ENCODE measurements at places on chromosomes 1 and 21.

DNA sequence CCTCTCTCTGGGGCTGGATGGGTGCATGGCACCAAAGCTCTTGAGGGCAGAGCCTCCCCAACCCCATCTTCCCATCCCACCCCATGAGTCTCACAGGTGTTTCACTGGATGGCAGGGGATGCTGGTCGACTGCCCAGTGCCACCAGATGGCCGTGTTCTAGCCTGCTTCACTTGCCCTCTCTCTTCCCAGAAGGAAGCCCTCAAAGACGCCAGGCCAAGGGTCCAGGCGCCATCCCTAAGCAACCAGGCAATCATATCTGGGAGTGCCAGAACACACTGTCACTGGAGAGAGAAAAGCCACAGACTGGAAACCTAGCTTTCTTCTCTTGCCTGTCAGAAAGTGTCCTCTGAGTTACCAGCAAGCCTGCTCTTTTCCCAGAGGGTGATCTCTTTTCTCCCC, 26.7 kb downstream of the PIGM start:
- no peak for DNase-seq

DNA sequence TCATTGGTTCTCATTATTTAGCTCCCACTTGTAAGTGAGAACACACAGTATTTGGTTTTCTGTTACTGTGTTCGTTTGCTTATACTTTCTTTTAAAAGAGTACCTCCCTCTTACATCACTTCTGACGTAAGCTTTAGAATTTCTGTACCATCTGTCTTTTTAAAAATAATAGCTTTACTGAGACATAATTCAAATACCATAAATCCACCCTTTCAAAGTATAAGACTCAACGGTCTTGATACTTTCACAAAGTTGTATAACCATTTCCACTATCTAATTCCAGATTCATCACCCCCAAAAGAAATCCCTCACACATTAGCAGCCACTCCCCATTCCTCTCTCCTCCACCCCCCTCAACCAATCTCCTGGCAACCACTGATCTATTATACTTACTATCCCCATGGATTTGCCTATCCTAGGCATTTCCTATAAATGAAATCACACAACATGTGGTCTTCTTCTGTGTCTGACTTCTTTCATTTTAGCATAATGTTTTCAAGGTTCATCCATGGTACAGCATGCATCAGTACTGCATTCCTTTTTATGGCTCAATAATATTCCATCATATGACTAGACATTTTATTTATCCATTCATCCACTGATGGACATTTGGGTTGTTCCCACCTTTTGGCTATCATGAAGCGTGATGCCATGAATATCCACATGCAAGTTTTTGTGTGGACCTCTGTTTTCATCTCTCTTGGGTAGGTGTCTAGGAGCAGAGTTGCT, 104.7 kb downstream of the HLCS start:
- no peak for DNase-seq

- no peak for DNase-seq
Observed at GRCh38 chr21:41247561-41248545, 68.7 kb upstream of the FAM3B start.

- no peak for DNase-seq
Observed at GRCh38 chr1:29682919-29683295, 446.6 kb downstream of the PTPRU start.

DNA sequence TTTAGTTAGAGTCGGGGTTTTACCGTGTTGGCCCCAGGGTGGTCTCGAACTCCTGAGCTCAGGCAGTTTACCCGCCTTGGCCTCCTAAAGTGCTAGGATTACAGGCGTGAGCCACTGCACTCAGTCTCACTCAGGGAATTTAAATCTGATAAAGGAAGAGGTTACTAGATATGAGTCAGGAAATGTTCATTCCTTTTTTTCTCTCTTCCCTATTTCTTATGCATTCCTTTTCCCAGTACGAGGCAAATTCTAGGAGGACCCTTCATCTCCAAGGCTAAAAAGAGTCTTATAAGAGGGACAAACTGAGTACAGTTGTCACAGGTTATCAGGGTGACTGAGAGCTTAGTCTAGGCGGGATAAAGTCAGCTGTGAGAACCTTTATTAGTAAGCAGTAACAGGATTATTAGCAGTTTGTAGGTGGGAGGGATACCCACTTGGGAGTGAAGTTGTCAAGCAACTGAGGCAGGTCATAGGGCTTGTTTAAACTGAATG, 9.1 kb downstream of the MACF1 start:
- DNase-seq, result no peak

GRCh38 chr1:3717715-3718601, 34.3 kb upstream of the CCDC27 start:
- no peak for DNase-seq

GRCh38 chr1:215488850-215489249, 78.3 kb upstream of the KCTD3 start:
- DNase-seq, result no peak

DNA sequence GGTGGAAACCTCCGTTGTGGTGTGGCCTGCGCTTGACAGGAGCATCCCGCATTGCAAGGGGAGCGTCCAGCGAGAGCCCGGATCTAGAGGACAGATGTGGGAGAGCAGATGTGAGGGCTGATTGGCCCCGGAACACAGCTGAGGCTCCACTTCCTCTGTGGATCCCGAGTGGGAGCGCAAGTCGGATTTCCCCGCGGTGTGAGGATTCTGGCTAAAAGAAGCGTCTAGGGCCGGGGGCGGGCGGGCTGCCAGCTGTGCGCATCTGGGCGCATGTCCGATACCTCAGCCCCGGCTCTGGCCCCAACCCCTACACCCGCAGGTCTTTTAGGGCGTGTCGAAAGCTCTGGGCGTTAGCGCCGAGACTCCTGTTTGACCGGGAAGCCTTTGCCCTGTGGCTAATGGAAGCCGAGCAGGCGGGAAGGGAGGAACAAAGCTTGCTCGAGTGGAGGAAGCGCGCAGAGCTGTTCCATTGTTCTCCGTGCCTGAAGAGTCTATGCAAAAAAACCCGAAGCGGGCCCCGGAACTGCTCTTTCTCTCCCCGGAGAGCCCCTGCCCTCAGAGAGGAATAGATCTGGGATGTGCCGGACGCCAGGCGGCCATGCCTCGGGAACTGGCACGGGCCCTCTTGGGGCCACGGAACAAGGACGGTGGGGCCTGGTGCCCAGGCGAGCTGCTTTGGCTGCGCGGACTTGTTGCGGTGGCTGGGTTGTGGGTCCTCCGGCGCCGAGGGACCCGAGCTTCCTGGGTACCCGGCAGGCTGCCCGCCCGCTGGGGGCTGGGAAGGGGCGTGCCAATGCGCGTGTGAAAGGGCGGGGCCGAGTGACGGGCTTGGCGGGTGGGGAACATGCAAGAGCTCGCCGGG, 111.1 kb downstream of the NAV1 start:
- DNase-seq, result peak; percentile 74

GRCh38 chr1:207883660-207884250, 27.2 kb downstream of the CD34 start:
- no peak for DNase-seq

DNA sequence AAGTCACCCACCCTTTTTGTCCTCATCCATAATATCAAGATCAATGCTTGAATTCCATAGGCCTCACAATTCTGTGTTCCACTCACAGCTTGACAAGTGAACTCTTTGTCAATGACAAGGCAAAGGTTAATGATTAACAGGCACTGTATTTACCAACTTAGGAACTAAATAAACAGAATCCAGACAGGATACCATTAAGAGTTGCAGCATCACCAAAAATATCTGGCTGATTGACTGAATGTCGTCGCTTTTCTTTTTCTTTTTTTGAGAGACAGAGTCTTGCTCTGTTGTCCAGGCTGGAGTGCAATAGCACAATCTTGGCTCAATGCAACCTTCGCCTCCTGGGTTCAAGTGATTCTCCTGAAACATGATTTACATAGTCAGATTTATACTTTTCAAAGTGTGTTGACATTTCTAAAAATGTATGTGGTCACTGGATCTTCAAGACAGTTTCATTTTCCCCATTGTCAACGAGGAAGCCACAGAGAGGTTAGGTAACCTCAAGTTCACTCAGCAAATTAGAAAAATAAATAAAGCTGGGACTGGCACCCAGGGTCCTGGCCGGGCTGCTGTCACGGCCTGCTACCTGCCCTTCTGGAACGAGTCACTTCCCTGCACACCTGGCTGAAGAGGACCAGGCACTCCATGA, 81.0 kb downstream of the PDE9A start:
- DNase-seq, result no peak

DNA sequence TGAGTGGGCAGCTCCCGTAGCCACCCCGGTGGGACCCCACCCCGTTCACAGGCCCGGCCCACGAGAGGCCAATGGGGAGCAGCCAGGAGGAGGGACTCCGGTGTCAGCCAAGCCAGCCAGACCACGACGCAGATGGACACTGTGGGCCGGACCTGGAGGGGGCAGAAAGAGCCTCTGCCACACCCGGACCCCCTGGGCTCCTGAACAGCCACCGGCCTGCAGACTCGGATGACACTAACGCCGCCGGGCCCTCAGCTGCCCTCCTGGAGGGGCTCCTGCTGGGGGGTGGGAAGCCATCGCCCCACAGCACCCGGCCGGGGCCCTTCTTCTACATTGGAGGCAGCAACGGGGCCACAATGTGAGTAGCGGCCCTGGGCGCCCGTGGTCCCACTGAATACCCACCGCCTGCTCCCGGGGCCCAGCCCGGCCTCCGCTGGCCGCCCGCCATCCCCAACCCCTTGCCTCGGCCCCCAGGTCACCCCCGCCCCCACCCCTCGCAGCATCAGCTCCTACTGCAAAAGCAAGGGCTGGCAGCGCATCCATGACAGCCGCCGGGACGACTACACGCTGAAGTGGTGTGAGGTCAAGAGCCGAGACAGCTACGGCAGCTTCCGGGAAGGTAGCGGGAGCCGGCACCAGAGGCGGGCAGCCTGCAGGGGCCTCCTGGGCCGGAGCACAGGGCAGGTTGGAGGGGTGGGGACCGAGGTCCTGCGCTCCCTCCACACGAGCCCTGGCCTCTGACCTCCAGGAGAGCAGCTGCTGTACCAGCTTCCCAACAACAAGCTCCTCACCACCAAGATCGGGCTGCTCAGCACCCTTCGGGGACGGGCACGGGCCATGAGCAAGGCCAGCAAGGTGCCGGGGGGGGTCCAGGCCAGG, 6.5 kb downstream of the TTLL10 start:
- peak; percentile 37 for DNase-seq

GRCh38 chr1:158043232-158043631, 49.8 kb downstream of the KIRREL1 start:
- DNase-seq, result no peak

DNA sequence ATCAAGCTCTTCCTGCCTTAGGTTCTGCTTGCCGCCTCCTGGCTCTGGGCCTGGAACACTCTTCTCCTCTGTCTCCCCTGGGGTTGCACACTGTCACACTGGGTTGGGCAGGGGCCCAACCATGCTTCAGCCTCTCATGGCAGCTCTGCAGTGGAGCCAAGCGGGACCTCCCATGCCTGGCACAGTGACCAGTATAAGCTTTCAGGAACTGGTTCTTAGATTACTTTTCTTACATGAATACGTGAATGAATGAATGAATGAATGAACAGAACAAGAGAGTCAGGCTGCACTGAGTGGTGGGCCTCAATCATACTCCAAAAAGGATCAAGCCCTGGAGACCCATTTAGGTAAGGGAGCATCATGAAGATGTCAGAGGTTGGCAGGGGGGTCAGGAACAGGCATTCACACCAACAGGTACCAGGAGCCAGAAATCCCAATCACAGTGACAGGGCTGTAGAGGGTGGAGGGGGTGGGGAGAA, 30.8 kb upstream of the TMEM125 start:
- no peak for DNase-seq

- DNase-seq, result no peak
Observed at GRCh38 chr1:81666586-81666985, 134.1 kb upstream of the ADGRL2 start.

DNA sequence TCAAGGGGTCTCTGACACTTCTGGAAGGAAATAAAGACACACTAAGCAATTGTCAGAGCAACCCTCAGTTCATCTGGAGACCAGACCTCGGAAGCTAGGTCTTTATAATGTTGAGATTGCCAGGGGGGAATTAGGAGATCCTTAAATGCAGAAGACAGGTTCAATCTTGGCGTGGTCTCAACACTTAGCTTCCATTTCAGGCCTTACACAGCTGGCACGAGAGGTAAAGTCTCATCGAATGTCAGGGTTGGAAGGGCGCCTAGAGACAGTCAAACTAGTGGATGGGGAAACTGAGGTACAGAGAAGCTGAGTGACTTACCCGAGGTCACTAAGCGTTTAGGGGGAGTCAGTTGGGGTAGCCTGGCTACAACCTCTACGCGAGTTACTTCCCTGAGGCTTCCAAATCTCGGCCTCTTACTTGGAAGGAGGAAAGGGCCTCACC, 562 bp upstream of the EPB41 start:
- DNase-seq, result no peak

GRCh38 chr1:37393173-37394120, 80.9 kb upstream of the ZC3H12A start:
- DNase-seq, result peak; percentile 93
